ENCODE measurements at places on chromosomes 5 and 9.
A peak's percentile ranks its signal among the peaks of the same experiment; 100 is the strongest.

GRCh38 chr9:20022410-20022809 lies 233.6 kb upstream of the SLC24A2 start:
- H3K27me3 ChIP-seq, result no peaks in the 10 kb centered on the region
- peak; percentile 63 for DNase-seq
- peaks cover 3% of the 10 kb centered on the region for H3K4me1 ChIP-seq
- H3K4me3 ChIP-seq, result no peak overlapping the region

- peaks cover 33% of the 10 kb centered on the region for H3K27me3 ChIP-seq
- H3K4me1 ChIP-seq, result no peaks in the 10 kb centered on the region
- H3K4me3 ChIP-seq, result no peak overlapping the region
- no peak for DNase-seq
- H3K36me3 ChIP-seq, result no peaks in the 10 kb centered on the region
These were observed 19.0 kb upstream of the GGTA1 start for GRCh38 chr9:121518634-121519033.

GRCh38 chr5:68282001-68282400 lies 66.4 kb downstream of the PIK3R1 start:
- peaks cover 88% of the 10 kb centered on the region for H3K36me3 ChIP-seq
- no peak for DNase-seq
- no peak overlapping the region for H3K27ac ChIP-seq
- no peak overlapping the region for H3K4me3 ChIP-seq
- peaks cover 5% of the 10 kb centered on the region for H3K4me1 ChIP-seq

- H3K27me3 ChIP-seq, result peaks cover 12% of the 10 kb centered on the region
- no peak overlapping the region for H3K27ac ChIP-seq
- peaks cover 10% of the 10 kb centered on the region for H3K4me1 ChIP-seq
- no peak for DNase-seq
These were observed 10.0 kb upstream of the PSAT1 start for GRCh38 chr9:78286946-78287388.

DNA sequence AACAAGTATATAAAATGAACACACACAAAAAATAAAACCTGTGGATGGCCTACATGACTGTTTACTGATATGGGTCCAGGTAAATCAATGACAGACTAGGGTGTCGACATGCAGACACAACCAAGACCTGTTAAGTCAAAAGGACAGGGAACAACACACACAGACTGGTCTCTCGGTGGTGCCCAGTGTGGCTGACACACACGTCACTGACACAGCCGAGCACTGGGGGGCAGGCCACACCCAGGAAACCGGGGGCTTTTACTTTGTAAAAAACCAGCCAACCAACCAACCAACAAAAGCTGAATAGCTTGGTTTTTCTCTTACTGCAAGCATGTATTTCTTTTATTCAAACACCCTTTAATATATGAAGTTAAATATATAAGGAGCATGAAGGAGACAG lies 5.0 kb downstream of the FAM163B start:
- H3K4me3 ChIP-seq, result no peak overlapping the region
- no peak for DNase-seq
- peaks cover 63% of the 10 kb centered on the region for H3K27me3 ChIP-seq
- H3K36me3 ChIP-seq, result no peaks in the 10 kb centered on the region
- H3K27ac ChIP-seq, result no peak overlapping the region

GRCh38 chr9:34338665-34339385 lies 9.5 kb downstream of the NUDT2 start:
- no peak for DNase-seq
- no peak overlapping the region for H3K4me3 ChIP-seq
- no peak overlapping the region for H3K27ac ChIP-seq
- no peaks in the 10 kb centered on the region for H3K4me1 ChIP-seq

GRCh38 chr5:160938532-160938931 lies 86.5 kb upstream of the ATP10B start:
- DNase-seq, result no peak
- H3K27me3 ChIP-seq, result no peaks in the 10 kb centered on the region
- no peak overlapping the region for H3K4me3 ChIP-seq
- no peaks in the 10 kb centered on the region for H3K4me1 ChIP-seq
- H3K27ac ChIP-seq, result no peak overlapping the region

- no peaks in the 10 kb centered on the region for H3K36me3 ChIP-seq
- no peak overlapping the region for H3K27ac ChIP-seq
- DNase-seq, result no peak
- H3K4me1 ChIP-seq, result no peaks in the 10 kb centered on the region
- H3K27me3 ChIP-seq, result no peaks in the 10 kb centered on the region
These were observed 183.4 kb downstream of the HINT1 start for GRCh38 chr5:130981663-130982062.

DNA sequence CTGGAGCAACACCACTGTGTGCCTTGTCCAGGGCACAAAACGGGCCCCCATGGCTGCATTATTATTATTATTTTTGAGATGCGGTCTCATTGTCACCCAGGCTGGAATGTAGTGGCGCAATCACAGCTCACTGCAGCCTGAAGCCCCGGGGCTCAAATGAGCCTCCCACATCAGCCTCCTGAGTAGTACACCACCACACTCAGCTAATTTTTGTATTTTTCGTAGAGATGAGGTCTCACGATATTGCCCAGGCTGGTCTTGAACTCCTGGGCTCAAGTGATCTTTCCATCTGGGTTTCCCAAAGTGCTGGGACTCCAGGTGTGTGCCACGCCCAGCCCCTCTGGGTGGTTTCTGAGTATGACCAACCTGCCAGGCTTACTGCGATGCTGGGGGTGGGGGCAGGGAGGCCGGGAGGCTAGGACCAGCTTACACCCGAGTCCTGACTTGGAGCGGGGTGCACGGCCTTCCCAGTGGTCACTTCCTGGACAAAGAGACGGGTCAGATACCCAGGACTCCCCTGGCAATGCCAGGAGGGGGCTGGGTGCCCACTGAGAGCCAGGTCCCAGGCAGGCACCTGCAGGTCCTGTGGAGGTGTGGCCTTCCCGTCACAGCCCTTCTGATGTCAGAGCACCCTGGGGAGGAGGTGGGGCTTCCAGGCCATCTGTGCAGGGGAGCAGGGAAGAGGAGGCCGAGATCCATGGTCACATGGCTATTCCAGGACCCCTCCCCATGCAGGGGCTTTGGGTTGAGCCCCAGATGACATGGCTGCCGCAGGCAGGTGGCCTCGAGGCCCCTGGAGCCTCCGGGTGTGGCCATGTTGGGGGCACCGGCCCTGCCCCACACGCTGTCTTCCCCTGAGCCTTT lies 8.3 kb upstream of the NRARP start:
- no peaks in the 10 kb centered on the region for H3K36me3 ChIP-seq
- peaks cover 73% of the 10 kb centered on the region for H3K27me3 ChIP-seq
- DNase-seq, result no peak
- no peak overlapping the region for H3K27ac ChIP-seq

DNA sequence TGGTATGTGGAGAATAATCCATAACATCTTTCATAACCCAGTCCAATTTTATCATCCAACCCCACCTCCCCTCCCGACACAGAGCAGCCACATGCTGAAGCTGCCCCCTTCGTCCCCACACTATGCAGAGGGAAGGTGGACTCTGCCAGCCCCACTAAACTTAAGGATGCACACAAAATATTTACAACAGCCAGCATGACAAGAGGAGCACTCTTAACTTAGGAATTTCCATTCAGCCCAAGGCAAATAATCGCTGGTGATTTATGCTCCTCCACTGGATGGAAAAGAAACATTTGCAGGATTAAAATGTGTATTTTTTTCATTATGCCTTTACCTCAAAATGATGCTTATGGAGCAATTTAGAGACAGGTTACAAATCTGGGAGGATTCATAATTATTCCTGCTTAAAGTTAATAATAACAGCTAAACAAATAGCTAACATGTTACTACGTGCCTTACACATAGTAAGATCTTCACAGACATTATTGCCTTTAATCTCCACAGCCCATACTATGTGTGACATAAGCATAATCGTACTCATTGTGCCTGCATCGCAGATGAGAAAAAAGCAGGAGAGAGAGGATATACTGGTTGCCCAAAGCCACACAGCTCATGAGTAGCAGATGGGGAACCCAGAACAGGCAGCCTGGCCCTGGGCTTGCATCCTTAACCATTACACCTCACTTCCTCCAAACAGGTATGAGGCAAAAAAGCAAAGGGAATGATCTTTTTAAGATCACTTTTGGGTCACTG lies 92.6 kb downstream of the GLIS3 start:
- no peak overlapping the region for H3K4me3 ChIP-seq
- no peak overlapping the region for H3K27ac ChIP-seq
- H3K36me3 ChIP-seq, result peaks cover 5% of the 10 kb centered on the region
- DNase-seq, result no peak
- H3K4me1 ChIP-seq, result peaks cover 7% of the 10 kb centered on the region

DNA sequence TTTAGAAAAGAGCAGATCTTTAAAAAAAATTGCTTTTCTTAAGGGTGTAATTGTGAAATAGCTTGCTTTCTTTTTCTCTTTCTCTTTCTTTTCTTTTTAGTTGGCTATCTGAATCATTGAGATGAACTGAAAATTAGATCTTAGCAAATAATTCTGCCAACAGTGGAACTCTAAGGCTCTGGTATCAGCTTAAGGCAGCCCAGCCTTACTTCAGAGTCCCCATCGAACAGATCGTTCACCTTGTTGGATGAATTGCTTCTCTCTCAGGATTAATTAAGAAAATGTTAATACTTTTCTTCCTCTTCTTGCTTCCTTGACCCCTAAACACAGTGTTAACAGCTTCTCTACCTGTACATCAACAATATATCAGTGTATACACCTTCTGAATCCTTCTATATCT lies 92.1 kb downstream of the ZCCHC7 start:
- H3K36me3 ChIP-seq, result peaks cover 4% of the 10 kb centered on the region
- H3K4me3 ChIP-seq, result no peak overlapping the region
- no peaks in the 10 kb centered on the region for H3K27me3 ChIP-seq
- no peaks in the 10 kb centered on the region for H3K4me1 ChIP-seq

DNA sequence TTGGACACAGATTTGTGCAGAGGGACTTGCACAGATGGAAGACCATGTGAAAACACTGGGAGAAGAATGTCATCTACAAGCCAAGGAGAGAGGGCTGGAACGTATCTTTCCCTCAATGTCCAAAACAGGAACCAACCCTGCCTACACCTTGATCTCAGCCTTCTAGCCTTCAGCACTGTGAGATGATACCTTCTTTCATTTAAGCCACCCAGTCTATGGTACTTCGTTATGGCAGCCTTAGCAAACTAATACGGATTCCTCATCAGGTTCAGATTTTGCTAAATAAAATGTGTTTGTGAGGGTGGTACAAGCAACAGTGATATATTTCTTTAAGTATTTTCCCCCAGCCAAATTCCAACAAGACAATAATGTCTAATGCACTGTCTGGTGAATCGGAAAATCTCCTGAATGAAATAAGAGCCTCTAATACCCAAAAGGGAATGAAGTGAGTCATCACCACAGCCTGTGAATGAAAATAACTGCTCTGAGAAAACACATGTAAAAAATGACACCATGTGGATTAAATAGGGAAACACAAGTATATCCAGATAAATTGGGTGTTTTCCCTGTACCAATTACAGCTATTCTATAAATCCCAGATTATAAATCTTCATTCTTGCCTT lies 182.8 kb upstream of the TARS1 start:
- H3K27me3 ChIP-seq, result no peaks in the 10 kb centered on the region
- DNase-seq, result peak; percentile 68
- H3K4me1 ChIP-seq, result no peaks in the 10 kb centered on the region
- no peaks in the 10 kb centered on the region for H3K36me3 ChIP-seq
- no peak overlapping the region for H3K27ac ChIP-seq
- H3K4me3 ChIP-seq, result no peak overlapping the region

- H3K27me3 ChIP-seq, result no peaks in the 10 kb centered on the region
- no peak overlapping the region for H3K27ac ChIP-seq
- H3K36me3 ChIP-seq, result no peaks in the 10 kb centered on the region
- DNase-seq, result no peak
These were observed 122.3 kb downstream of the MARCHF11 start for GRCh38 chr5:16057277-16057676.

DNA sequence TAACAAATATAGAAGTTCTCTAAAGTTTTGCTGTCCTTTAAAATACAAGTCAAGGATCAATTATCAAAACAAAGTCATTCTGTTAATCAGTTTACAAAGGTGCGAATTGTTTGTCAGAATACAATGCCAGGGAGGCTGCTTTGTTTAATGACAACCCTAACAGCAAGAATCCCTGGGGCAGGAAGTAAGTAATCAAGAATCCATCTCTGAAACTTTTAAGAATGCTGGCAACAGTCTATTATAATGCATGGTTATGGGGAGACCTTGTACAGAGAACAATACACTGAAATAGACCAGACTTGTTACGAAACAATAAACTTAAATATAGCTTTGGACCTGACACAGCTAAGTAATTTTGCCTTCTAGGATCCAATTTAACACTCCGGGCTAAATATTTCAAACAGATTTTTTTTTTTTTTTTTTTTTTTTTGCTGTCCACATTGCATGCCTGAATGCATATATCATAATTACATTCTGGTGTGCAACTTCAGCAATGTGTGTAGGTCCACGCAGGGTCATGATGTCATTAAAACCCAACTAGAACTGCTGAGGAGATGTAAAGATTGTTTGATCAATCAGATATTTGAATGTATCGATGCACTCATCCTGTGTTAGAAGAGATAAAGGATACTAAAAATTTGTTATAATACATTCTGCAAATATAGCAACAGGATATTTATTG lies 421.3 kb downstream of the CETN3 start:
- H3K4me1 ChIP-seq, result no peaks in the 10 kb centered on the region
- DNase-seq, result no peak
- H3K36me3 ChIP-seq, result no peaks in the 10 kb centered on the region
- H3K27ac ChIP-seq, result no peak overlapping the region
- no peaks in the 10 kb centered on the region for H3K27me3 ChIP-seq
- H3K4me3 ChIP-seq, result no peak overlapping the region

DNA sequence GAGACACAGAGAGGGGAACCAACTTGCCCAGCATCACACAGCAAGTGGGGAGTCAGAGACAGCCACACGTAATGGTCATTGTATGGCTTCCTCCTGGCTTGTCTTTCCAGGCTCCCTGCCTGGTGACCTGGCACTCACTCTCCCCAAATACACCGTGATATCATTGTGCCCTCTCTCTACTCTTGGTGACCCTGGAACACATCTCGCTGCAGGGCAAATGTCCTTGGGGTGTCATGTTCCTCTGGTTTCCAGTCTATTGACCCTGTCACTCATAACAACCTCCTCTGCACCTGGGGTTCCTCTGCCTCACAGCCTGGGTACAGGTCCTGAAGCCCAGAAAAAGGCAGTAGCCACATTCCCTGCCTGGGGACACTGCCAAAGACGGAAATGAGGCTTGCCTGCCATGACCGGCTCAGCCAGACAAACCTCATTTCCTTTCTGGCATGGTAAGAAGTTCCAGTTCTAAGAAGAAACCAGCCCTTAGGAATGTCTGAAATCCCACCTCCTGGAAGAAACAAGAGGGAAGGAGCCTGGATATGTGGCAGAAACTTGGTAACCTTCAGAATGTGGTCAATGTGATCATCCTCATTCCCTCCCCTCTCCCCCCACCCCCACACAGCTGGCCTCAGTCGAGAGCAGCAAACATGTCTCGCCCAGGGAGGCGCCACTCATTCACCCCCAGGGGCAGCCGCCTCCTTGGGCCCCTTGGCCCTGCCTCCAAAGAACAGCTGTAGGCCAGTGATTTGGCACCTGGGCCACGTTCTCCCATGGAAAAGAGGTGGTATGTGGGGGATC lies 30.6 kb upstream of the SMU1 start:
- H3K27ac ChIP-seq, result peak overlapping the region; percentile 51
- no peaks in the 10 kb centered on the region for H3K27me3 ChIP-seq
- peaks cover 13% of the 10 kb centered on the region for H3K36me3 ChIP-seq
- peak; percentile 47 for DNase-seq
- H3K4me1 ChIP-seq, result peaks cover 26% of the 10 kb centered on the region
- H3K4me3 ChIP-seq, result no peak overlapping the region
